Effector CD8-positive, alpha-beta T cell (primary cell): ENCODE measurements at places on chromosomes 12 and 14.

GRCh38 chr14:65164068-65164824 is 61.9 kb upstream of the MAX start:
- no peak for DNase-seq

- no peak for DNase-seq
These were observed 246.2 kb downstream of the MSRB3 start for GRCh38 chr12:65524666-65525065.

DNA sequence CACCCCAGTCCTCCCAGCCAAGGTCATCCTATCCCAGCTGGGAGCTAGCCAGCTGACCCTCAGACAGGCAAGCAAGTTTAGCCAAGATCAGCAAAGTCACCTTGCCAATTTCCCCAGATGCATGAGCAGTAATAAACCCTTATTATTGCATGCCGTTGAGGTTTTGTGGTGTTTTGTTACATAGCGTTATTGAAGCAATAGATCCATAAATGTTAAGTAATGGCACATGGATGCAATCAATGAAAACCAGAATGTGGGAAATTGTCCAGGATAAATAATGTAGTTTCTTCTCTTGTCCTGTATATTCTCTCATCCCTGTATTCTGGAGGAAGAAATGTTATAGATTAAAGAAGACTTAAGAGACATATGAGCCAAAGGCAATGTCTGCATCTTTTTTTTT is 18.0 kb upstream of the TMEM260 start:
- DNase-seq: no peak

DNA sequence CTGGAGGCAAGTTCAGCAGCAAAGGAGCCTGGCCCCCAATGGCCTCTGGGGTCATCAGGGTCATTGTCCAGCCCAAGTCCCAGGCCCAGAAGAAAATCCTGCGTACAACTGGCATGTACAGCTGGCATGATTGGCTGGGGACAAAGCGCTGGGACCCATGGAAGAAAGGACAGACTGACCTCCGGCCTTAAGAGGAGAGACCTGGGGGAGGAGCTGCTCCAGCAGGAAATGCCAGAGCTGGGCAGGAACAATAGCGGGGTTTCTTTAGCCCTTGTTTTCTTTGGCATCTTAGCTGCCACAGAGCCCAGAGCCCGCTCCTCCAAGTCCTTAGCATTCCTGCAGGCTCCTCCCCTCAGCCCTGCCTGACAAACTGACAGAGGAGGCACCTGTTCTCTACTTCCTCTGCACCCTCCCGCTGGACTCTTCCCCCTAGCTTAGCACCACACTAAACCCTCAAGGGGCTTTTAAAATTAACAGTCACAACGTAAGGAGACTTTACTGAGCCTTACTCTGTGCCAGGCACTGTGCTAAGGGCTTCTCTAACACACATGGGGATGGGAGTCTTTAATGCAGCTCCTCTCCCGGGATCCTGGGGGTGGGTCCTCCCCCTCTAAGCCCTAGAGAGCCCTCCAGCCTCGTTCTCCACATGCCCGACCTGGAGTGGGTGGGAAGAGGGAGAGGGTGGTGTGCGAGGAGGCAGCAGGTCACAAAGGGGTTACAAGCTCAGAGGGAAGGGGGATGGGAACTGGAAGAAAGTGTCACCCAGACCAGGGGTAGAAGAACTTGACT is 1.8 kb upstream of the AQP5 start:
- DNase-seq: no peak

DNA sequence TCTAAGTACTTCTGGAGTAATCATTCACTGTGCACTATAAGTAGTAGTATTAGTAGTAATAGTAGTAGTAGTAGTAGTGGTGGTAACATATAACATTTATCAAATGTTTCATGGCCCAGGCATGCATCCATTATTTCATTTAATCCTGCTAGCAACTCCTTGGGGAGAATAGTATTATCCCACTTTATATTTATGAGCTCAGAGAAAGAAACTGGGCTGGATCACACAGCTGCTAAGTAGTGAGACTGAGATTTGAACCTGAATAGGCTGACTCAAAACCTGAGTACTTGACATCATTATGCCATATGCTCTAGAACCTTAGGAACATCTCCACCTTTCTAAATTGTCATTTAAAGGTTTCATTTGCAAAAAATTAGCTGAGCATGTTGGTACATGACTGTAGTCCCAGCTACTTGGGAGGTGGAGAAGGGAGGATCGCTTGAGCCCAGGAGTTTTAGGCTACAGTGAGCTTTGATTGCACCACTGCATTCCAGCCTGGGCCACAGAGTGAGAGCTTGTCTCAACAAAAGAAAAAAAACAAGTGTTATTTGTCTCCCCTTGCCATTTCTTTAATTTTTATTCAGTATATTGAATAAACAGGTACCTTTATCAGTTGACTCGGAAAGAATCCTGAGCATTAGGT is 11.4 kb upstream of the NID2 start:
- no peak for DNase-seq

DNA sequence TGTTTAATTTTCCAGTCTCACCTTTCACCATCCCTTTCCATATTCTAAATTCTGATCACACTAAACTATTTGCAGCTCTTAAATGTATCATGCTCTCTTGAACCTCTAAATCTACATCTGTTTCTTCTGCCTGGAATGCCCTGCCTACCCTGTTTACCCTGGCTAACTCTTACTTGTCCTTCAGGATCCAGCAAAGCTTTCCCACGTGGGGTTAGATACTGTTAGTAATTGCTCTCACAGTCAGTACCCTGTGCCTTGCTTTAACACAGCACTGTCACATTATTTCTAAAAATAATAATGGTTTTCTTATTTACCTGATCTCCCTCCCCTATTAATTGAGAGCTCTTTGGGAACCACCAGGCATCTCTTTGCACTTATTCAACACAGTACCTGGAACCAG is 333.0 kb downstream of the CEP128 start:
- DNase-seq: no peak

- DNase-seq: no peak
These were observed 262.7 kb downstream of the ATP23 start for GRCh38 chr12:58204071-58204470.

DNA sequence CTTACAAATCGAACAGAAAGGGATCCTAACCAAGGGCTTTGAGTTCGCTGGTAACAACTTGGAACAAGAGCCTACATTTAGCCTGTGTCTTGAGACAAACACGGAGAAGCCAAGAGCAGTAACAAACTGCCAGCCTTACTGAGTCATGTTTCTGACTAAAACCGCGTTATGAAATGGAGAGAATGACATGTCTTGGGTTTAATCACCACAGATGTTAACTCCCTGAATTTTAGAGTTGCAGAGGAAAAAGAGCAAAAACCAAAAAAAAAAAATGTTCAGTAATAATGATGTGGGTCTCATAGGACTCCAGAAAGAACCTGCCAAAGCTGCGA is 1.0 kb downstream of the BLTP3B start:
- no peak for DNase-seq

- no peak for DNase-seq
These were observed 75.7 kb downstream of the TSPAN9 start for GRCh38 chr12:3152892-3153291.

DNA sequence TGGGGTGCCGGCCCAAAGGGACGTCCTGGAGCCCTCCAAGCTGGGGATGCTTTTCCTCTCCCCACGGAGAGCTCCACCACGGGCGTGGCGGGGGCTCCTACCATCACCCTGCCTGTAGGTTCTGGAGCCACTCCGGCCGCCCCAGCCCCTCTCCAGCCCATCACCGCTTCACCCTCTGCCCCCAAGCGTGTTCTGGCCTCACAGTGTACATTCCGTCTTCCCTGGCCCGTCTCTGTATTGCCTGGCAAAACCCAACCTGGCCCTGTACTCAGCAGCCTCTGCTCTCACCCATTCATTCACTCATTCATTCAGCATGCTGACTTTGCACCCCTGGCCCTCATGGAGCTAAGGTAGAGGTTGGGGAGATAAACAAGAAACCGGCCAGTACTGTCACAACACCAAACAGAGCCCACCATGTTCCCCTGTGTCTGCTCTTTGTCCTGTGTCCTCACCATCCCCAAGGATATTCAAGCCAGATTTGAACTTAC is 20.3 kb downstream of the SLC25A29 start:
- no peak for DNase-seq

DNA sequence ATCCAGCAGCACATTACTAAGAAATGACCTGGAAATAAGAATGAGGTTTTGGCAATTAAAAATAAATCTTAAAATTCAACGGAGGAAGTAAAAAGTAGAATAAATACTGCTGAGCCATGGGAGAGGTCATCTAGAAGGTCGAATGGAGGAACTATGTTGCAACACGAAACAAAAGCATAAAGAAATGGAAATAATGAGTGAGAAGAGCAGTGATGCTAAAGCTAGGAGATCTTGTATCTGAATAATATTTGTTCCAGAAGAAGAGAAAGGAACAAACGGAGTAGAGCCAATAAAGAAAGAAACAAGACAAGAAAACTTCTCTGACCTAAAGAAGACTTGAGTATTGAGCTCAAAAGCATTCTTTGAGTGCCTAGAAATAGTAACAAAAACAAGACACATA is 6.6 kb upstream of the KRT7 start:
- no peak for DNase-seq

DNA sequence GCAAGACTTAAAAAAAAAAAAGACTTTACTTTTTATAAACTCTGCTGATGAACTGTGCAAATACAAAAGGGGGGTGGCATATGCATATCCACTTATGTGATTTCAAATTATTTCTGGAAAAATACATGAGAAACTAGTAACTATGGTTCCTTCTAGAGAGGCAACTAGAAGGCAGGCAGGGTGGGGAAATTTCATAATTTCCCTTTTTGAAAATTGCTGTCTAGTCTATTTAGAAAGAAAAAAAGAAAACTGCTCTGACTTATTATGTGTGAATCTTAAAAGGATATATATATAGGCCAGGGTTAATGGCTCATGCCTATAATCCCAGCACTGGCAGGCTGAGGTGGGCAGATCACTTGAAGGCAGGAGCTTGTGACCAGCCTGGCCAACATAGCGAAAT is 42.3 kb downstream of the ANAPC7 start:
- DNase-seq: no peak

- no peak for DNase-seq
These were observed 61.8 kb downstream of the LRRK2 start for GRCh38 chr12:40286583-40286982.

DNA sequence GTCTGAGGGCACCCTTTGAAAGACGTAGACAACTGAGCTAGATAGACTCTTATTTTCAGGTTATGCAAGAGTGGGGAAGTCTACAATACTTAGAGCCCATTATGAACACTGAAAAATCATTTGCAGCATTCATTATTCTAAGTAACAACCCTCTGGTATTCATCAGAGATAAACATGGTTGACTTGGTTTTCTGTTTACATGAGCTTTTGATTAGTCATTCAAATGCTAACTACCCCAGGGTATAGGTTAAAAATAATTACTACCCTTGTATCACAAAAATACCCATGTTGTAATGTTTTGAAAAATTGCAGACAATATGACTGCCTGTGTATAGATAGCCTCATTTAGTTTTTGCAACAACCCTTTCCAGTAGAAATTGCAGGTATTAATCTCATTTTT is 78.5 kb downstream of the PPFIBP1 start:
- no peak for DNase-seq

DNA sequence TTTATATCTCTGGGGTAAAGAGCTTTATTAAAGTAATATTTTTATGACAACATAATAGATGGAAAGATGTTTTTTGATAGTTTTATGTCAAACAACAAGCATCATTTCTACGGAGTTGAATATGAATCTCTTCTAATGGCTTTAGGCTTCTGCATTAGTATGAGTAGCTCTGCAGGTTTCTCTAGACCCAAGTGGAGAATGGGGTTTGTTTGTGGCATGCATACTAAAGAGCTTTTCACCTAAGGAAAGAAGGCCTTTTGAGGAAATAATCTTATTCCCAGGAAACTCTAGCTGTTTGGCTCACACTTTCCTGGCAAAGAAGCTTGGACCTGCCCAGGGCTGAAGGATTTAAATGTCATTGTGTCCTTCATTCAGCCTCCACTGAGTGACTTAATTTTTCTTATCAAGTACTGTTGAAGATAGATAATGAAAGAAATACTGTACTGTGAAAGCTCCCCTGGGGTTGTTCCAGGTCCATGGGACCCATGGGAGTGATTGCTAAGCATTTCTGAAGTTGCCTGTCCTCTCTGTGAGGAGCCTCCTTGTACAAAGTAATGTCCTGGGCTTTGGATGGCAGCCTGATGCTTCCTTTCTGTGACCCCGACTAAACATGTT is 469.3 kb downstream of the LRIG3 start:
- no peak for DNase-seq

GRCh38 chr14:26265170-26265685 is 332.6 kb downstream of the NOVA1 start:
- DNase-seq: no peak

DNA sequence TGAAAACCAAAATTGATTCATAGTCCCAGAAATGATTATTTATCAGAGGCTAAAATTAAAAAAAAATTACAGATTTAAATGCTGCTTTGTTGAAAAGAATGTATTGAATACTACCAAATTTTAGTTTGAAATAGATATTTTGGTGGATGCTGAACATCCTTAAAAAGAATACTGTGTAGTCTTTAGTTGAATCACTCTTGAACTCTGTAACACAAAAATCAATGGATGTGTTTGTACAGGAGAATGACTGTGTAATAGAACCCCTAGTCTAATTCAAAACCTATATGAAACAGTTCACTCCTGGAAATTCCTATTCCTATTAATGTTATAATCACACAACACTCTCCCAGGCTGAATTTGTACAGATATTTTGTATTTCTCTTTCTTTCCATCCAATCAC is 1.5 kb upstream of the TSPAN8 start:
- no peak for DNase-seq

- no peak for DNase-seq
These were observed 89.8 kb downstream of the PDZRN4 start for GRCh38 chr12:41277946-41278267.

DNA sequence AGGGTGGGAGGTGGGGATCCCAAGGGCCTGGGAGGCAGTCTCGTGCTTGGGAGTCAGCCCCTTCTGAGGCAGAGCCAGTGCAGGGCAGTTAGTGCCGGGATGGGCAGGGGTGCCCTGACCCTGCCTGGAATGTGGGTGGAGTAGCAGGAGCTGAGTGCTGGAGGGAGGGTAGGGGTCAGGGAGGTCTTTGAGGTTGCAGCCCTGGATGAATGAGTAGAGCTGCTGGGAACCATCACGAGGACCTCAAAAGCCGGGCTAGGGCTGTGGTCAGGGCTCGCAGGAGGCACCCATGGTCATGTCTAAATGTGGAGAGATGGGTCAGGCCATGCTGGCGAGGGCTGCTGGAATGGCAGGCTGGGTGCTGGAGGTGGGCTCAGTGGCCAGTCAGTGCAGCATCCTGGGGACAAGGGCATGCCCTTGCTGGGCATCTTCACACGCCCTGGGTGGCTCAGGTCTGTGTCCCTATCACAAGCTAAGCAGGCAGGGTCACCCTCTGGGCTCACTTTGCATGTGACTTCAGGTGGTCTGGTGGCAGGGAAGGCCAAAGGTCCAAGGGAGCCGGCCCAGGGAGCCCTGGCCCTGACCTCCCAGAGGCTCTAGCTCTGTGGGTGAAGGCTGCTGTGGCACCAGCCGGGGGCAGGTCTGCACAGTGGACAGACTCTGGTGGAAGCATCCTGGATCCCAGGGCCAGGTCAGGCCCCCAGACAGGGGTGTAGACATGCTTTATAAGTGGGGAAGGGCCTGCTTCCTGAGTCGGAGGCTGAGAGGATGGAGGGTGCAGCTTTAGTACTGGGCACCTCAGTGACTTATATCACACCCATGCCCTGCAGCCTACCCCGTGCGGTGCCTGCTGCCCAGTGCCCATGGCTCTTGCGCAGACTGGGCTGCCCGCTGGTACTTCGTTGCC is 24.5 kb downstream of the PAPLN start:
- no peak for DNase-seq
